Mesothelial cell of epicardium (in vitro differentiated cells): ENCODE measurements at places on chromosomes 6 and 20.

GRCh38 chr20:7703551-7703961 is 236.7 kb downstream of the HAO1 start:
- DNase-seq = no peak

DNA sequence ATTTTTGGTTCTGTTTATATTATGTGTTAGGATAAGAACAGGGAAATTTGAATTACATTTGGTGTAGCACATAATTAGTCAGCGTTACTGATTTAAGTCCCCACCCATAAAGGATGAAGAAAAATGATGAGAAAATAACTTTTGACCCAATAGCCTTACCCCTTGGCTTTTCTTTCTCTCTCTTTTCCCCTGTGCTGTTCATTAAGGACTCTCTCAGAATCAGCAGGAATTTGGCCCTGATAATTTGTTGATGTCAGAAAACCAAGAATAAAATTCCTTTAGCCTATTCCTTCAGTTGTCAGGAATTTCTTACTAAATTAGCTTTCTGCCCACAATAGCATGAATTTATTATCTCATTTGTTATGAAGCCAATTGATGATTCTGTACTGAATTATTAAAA is 18.5 kb downstream of the PLCB1 start:
- no peak for DNase-seq

DNA sequence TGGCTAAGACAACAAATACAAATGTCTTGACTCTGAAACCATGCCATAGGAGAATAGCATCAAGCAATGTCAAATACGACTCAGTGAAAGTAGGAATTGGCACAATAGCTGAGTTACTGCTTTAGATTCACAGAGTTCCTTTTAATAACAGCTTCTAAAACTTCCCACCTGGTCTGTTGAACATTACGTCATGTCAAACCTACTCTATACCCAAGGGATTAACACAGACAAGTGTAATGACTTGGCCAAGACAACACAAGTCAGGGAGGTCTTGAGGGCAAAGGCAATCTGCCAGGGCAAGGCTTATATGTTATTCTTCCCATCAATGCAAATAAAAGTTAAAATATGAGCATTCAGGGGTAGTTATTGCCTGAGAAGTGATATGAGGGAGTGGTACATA is 265.1 kb upstream of the PRDM1 start:
- no peak for DNase-seq

GRCh38 chr6:158366363-158366762 is 54.1 kb downstream of the TULP4 start:
- DNase-seq = no peak

- no peak for DNase-seq
Measured at GRCh38 chr20:52622081-52622480, 350.1 kb upstream of the TSHZ2 start.
